Endothelial cell of umbilical vein (primary cell): ENCODE measurements at places on chromosomes 7 and 10. TPM values are rescaled to one million over a fixed set of nuclear protein-coding genes. Genes with fewer than 3 reads are reported as not detected.

The SCRN1 gene
- total RNA-seq = 125 and 127 TPM in 2 replicates

The GPER1 gene
- total RNA-seq = 0.25 and 0.77 TPM in 2 replicates

The EN2 gene
- not detected in 2 replicates for total RNA-seq

The GHRHR gene
- not detected in 2 replicates for total RNA-seq

The CPEB3 gene
- 2.2 and 2.3 TPM in 2 replicates for total RNA-seq

The LIPN gene
- not detected in 2 replicates for total RNA-seq

The MACC1 gene
- not detected in 2 replicates for total RNA-seq

The PDE1C gene
- total RNA-seq = 2.9 and 3.1 TPM in 2 replicates

The INSIG1 gene
- 79.3 and 105 TPM in 2 replicates for total RNA-seq

The VWA2 gene
- not detected in 2 replicates for total RNA-seq

The TRIL gene
- 0.97 and 1.8 TPM in 2 replicates for total RNA-seq

The SKIDA1 gene
- total RNA-seq = 0.71 and 0.83 TPM in 2 replicates

The GPNMB gene
- total RNA-seq = 0.33 and 0.35 TPM in 2 replicates

The CHCHD1 gene
- 31.7 and 34.9 TPM in 2 replicates for total RNA-seq

The GPRIN2 gene
- not detected in 2 replicates for total RNA-seq

The SPDYE2B gene
- total RNA-seq = not detected in 2 replicates

The UPK3BL1 gene
- 14.1 and 34.4 TPM in 2 replicates for total RNA-seq

The LRMDA gene
- total RNA-seq = 5.1 and 9.7 TPM in 2 replicates

The ARL3 gene
- 10.6 and 11.0 TPM in 2 replicates for total RNA-seq

The FAM25G gene
- not detected in 2 replicates for total RNA-seq

The CABCOCO1 gene
- 0.51 and 1.3 TPM in 2 replicates for total RNA-seq

The FOXI2 gene
- total RNA-seq = not detected in 2 replicates

The ARHGAP19 gene
- 19.1 and 20.0 TPM in 2 replicates for total RNA-seq

The ZCWPW1 gene
- total RNA-seq = 0.31 and 0.48 TPM in 2 replicates

The EPDR1 gene
- 0.39 and 0.66 TPM in 2 replicates for total RNA-seq

The PRLHR gene
- not detected in 2 replicates for total RNA-seq

The TRIM50 gene
- total RNA-seq = not detected in 2 replicates

The LLCFC1 gene
- not detected in 2 replicates for total RNA-seq

The VENTX gene
- total RNA-seq = not detected in 2 replicates

The FAM180A gene
- total RNA-seq = not detected in 2 replicates

The OPALIN gene
- not detected in 2 replicates for total RNA-seq

The AKR1B15 gene
- not detected in 2 replicates for total RNA-seq

The PIP gene
- total RNA-seq = not detected in 2 replicates

The MOGAT3 gene
- not detected in 2 replicates for total RNA-seq

The CNPY1 gene
- total RNA-seq = not detected in 2 replicates

The PDE6C gene
- total RNA-seq = not detected in 2 replicates

The SOSTDC1 gene
- not detected in 2 replicates for total RNA-seq

The ST8SIA6 gene
- 0.35 and 0.51 TPM in 2 replicates for total RNA-seq

The ACBD7 gene
- 1.7 and 2.8 TPM in 2 replicates for total RNA-seq

The FAM237B gene
- total RNA-seq = not detected in 2 replicates

The CSGALNACT2 gene
- 17.7 and 19.9 TPM in 2 replicates for total RNA-seq

The MMP21 gene
- total RNA-seq = not detected in 2 replicates

The RNLS gene
- total RNA-seq = 2.5 and 3.6 TPM in 2 replicates

The FAM25A gene
- not detected in 2 replicates for total RNA-seq

The GALNT17 gene
- not detected in 2 replicates for total RNA-seq
